Ecto neural progenitor cell (in vitro differentiated cells): ENCODE measurements at places on chromosomes 13 and 19.

GRCh38 chr13:80109303-80109702, 231.6 kb downstream of the SPRY2 start:
- no peak for DNase-seq

- no peak for DNase-seq
Observed at GRCh38 chr19:3359015-3359918, 7.1 kb upstream of the NFIC start.

DNA sequence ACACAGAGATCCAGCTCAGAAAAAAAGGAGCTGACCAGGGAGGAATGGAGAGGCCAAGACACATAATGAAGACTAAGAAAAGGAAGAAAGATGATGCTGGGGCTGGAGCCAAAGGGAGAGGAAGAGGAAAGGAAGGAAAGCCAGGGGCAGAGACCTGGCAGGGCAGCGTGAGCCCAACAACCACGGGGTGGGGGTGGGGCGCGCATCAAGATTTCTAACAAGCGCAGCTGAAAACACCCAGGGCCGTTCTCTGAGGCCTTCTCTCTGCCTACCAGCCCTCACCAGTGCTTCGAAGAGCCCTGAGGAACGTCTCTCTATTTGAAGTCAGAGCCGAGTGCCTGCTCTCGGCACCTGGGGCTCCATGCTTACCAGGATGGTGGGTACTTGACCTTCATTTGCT, 23.6 kb upstream of the POU2F2 start:
- DNase-seq = no peak

DNA sequence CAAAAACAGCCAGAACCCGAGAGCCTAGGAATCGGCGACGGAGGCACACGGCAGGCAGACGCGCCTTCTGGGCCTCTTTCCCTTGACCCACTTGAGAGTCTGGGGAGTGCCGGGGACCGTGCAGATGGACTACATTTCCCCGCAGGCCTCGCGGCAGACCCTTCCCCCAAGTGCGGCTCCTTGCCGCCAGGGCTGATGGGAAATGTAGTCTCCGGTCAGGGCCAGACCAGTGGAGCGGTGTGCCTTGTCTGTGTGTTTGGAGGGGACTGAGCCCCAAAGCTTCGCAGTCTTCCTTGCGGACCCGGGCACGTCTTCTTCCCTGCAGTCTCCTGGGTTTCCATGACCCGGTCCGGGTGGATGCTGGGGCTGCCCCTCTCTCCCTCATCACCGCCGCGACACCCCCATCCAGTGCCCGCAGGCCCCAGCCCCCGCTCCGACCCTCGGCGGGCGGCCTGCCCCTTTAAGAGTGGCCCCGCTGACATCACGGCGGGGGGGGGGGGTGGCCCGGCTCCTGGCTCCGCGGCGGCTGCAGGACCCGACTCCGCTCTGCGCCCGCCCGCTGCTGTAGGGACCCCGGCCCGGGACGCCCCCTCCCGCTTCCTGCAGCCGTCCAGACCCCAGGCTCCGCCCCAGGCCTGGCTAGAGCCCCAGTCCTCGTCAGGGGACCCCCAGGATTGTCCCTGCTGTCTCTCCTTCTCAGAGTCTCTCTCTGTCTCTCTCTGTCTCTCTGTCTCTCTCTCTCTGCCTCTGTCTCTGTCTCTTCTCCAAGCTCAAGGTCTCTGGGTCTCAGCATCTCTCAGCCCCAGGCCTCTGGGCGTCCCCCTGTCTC, 758 bp upstream of the CACNG7 start:
- peak; percentile 83 for DNase-seq

- no peak for DNase-seq
Observed at GRCh38 chr19:33552928-33553279, 31.3 kb upstream of the PEPD start.

GRCh38 chr13:36533806-36534205, 101.5 kb downstream of the CCNA1 start:
- no peak for DNase-seq

DNA sequence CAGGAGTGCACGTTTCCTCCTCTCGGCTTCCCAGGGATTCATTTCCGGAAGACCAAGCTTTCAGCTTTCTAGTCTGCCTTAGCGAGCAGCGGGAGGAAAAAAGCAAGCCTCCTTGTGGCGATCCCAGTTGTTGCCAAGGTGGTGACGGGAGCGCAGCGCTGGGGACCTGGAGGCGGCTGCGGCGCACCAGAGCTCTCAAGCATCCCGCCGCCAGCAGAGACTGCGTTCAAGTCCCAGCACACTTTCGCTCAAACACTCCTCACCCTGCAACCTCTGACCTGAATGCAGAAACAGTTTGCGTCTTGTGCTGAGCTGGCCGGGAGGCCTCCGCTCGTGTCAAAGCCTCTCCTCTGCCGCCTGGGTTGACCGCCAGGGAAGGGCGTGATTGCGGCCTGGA, 4.9 kb downstream of the GSX1 start:
- peak; percentile 83 for DNase-seq

DNA sequence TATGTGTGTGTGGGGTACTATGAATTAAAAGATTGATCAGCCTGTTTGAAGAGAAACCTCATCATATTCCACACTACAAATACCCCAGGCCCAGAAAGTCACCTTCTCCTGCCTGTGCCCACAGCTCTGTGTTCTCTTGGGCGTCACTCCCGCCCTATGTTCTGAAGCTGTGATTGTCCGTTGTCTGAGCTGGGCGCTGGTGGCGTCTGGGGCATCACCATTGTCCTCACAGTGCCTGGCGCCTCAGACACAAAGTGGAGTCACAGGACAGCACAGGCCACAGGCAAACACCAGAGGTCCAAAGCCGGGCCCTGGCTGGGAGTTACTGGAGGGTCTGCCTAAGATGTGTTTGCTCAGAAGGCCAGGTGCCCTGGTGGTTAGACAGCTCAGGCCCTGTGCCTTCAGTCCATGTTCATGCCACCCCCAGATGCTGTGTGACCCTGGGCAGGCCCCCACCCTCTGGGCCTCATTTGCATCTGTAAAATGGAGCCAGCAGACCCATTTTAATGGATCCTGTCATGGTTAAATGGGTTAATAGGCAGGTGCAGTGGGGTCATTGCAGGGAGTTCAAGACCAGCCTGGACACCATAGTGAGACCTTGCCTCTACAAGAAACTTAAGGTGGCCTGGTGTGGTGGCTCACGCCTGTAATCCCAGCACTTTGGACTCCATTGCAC, 34.5 kb downstream of the DNM2 start:
- DNase-seq = no peak

GRCh38 chr13:91491980-91492379, 93.6 kb downstream of the GPC5 start:
- DNase-seq = no peak

- DNase-seq = no peak
Observed at GRCh38 chr13:43663474-43664090, 123.2 kb downstream of the ENOX1 start.

DNA sequence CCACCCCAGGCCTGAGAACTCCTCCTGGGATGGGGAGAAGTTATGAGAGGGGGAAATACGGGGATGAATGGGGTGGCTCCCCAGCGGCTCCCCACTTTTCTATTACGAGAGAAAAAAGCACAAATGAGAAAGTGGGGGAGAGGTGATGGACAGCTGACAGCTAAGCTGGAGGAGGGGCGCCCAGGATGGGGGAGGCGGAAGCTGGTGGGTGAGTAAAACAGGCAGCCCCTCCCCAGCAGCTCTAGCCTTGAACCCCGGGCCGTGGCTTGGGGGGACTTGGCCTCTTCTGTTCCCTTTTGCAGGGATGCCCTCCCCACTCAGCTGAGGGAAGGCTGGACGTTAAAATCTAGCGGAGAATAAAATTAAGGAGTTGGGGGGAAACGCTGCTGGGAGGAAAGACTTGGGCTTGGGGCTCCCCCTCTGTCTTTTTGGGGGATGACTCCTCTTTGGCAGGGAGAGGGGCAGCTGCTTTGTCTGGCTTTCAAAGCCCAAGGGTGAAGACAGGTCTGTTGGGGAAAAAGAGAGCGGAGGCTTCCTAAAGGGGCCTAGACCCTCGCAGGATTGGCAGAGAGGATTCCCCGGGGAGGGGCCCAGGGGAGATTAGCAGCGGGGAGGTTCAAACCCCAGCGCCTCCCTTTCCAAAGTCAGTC, 1.4 kb upstream of the SAMD1 start:
- no peak for DNase-seq

GRCh38 chr13:94656176-94656575, 54.5 kb downstream of the GPR180 start:
- no peak for DNase-seq

DNA sequence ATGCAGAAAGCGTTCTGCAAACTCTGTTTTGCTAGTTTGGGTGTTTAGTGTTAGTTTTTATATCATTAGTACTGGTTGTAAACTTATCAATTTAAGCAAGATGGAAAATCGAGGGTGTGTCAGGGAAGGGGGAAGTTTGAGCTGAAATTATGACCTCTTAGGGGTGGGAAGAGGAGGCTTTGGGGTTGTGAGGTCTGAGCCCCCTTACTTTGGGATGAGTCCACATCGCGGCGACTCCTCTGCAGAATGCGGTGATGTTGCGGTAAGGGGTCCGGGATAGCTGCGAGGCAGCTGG, 743 bp upstream of the NDUFS7 start:
- DNase-seq = no peak

- no peak for DNase-seq
Observed at GRCh38 chr13:86082121-86082520, 282.9 kb upstream of the SLITRK6 start.

DNA sequence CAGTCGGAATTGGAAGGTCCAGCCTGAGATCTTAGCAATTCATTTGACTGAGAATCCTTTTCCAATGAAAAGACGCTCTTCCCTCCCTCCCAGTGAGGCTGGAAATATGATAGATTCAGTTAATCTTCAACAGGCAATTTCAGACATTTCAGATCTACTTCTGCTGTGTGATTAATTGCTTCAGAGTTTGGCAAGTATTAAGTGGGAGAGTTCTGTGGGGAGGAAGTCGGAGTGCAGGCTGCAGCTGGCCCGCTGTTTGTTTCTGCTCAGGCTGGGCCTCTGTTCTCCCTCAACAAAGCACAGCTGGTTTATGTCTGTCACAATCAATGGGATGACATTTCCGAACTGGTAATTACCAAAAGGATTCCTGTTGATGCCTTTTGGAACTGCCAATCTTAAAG, 178.2 kb downstream of the NDFIP2 start:
- DNase-seq = peak; percentile 55

GRCh38 chr13:106617561-106617960, 49.6 kb upstream of the ARGLU1 start:
- no peak for DNase-seq

- DNase-seq = no peak
Observed at GRCh38 chr19:52219611-52220010, 29.8 kb downstream of the PPP2R1A start.

GRCh38 chr19:38093587-38093986, 130.4 kb downstream of the DPF1 start:
- no peak for DNase-seq

- peak; percentile 89 for DNase-seq
Observed at GRCh38 chr19:10478903-10479384, 24.2 kb downstream of the KEAP1 start.

DNA sequence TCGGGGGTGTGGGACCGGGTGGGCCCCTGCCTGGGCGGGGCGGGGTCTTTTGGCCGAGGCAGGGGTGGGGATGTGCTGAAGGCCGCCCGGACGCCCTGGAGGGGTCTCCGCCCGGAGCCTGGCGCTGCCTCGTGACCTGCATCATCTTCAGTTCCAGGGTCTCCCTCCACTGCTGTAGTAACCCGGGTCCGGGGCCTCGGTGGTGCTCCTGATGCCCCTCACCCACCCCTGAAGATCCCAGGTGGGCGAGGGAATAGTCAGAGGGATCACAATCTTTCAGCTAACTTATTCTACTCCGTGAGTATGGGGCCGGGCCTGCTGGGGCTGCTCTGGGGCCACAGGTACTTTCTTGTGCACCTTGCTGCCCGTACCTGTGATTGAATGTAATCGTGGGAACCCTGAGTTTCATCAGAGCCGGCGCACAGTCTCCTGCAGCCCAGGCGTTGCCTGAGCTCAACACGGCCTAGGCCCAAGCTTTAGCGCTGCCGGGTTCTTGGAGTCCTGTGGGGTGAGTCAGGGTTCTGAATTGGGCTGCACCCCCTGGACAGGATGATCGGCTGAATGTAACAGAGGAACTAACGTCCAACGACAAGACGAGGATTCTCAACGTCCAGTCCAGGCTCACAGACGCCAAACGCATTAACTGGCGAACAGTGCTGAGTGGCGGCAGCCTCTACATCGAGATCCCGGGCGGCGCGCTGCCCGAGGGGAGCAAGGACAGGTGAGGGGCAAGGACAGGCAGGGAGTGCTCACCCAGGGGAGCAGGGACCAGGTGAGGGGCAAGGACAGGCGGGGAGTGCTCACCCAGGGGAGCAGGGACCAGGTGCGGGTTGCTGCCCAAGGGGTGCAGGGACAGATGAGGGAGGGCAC, 10.5 kb downstream of the PEAK3 start:
- no peak for DNase-seq

DNA sequence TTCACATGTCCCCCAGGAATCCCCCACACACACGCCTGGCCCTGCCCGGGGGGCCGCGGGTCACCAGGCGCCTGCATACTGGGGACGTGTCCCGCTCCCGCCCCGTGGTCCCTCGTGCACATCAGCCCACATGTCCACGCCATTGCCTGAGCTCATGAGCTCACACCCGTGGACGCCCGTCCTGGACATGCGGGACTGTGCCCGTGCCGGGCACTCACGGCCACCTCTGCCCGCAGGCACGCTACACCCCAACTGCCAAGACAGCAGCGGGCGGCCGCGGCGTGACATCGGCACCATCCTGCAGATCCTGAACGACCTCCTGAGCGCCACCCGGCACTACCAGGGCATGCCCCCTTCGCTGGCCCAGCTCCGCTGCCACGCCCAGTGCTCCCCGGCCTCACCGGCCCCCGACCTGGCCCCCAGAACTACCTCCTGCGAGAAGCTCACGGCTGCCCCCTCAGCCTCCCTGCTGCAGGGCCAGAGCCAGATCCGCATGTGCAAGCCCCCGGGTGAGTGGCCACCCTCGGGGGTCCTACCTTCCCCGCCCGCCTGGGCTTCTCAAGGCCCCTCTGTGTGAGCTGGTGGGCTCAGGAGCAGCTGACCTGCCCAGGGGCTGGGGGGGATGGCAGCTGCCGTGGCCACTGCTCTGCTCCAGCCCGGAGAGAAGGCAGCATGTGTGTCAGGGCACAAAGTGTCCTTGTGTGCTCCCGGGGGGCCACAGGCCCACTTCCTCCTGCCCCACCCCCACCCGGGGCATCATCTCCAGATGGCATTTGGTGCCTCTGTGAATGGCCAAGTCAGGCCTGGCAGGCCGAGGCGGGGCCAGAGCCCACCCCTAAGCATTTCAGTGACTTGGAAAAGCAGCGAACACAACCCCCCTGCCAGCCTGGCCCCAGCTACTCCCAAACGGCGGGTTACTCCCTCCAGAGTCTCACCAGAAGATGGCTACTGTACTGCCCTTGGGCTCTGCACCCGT, 7.1 kb downstream of the MIDN start:
- DNase-seq = no peak

GRCh38 chr13:43277142-43277541, 253.8 kb downstream of the DNAJC15 start:
- DNase-seq = no peak

GRCh38 chr19:38654628-38655055, 7.2 kb downstream of the ACTN4 start:
- no peak for DNase-seq

- peak; percentile 62 for DNase-seq
Observed at GRCh38 chr19:50478901-50479715, 2.5 kb upstream of the GARIN5A start.

DNA sequence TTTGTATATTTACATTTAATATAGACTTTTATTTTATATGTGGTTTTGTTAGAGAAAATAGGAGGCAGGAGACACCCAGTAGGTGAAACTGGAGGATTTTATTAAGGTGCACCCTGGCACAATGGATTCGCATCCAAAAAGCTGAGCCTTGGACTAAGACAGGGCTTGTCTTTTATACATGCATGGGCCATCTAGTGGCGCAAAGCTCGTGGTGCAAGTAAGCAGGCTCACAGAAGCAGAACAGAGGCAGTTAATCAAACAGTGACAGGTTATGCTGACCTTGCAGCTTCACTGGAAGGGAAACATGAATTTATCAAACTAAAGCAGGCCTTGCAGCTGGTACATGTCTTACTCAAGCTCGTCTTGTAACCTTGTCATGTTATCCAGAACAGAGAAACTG, 58.8 kb upstream of the ZNF681 start:
- no peak for DNase-seq
